PC-9 (cell line): ENCODE measurements at places on chromosomes 4 and X.
A peak's percentile ranks its signal among the peaks of the same experiment; 100 is the strongest.

- DNase-seq, result no peak
Observed at GRCh38 chrX:20654596-20655106, 387.9 kb upstream of the RPS6KA3 start.

DNA sequence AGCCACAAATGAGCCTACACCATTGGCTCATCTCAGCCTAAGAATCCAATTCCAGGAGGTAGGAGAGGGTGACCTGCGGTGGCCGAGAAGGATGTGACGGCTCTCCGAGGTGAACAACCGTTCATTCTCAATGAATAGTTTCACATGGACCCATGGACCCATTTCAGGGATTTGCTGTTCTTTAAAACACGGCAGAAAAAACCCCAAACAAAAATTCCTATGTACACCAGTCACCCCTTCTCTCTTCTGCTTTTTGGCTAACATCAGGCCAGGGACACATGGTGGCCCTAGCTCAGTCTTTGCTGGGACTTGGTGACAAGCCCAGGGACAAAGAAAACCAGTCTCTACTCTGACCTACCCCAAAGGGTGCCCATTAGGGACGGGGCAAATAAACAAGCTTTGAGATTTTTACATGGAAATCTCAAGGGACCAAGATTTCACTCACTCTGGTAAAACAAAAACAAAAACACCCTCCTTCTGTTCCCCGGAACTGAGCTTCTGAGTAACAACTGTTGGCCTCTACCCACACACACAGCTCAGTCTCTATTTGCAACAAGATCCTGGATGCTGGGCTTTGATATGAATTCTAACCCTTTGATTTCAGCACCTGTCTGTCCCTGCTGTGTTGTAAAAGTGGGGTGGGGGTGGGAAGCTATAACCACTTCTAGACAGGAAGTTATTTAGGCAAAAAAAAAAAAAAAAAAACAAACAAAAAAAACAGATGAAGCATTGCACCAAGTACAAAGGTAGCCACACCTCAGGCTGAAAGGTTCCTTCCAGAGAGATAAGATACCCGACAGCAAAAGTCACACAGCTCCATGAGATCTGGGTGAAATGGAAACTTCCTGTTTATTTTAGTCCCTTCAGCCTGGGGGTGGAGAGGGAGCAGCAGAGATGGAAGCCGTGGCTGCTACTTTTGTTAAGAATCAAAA is 49.0 kb downstream of the DDX3X start:
- peak; percentile 78 for DNase-seq

- peak; percentile 40 for DNase-seq
Observed at GRCh38 chrX:12080265-12080664, 58.0 kb upstream of the FRMPD4 start.

- DNase-seq, result no peak
Observed at GRCh38 chr4:7351014-7351413, 83.7 kb downstream of the PSAPL1 start.

GRCh38 chr4:139042981-139043460 is 27.4 kb downstream of the NOCT start:
- DNase-seq, result no peak

DNA sequence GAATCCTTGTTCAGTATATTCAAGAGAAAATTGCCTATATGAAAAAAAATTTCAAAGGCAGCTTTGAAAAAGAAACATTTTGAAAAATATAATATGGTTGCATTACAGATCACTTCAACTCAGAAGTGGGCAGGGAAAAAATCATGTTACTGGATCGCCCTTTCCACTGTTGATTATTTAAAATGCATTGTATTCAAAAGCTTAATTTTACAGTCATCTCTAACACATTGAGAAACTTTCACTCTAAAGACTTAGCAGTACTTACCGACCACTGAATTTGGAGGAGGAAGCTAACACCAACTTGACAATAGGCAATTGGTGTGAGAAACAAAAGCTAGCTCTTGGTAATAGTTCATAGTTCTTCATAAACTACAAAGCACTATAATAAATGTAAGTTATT is 101.9 kb downstream of the CEP135 start:
- DNase-seq, result no peak
